NCI-H1417 (cell line): ENCODE measurements at places on chromosomes 7 and 10.
A peak's percentile ranks its signal among the peaks of the same experiment; 100 is the strongest.

DNA sequence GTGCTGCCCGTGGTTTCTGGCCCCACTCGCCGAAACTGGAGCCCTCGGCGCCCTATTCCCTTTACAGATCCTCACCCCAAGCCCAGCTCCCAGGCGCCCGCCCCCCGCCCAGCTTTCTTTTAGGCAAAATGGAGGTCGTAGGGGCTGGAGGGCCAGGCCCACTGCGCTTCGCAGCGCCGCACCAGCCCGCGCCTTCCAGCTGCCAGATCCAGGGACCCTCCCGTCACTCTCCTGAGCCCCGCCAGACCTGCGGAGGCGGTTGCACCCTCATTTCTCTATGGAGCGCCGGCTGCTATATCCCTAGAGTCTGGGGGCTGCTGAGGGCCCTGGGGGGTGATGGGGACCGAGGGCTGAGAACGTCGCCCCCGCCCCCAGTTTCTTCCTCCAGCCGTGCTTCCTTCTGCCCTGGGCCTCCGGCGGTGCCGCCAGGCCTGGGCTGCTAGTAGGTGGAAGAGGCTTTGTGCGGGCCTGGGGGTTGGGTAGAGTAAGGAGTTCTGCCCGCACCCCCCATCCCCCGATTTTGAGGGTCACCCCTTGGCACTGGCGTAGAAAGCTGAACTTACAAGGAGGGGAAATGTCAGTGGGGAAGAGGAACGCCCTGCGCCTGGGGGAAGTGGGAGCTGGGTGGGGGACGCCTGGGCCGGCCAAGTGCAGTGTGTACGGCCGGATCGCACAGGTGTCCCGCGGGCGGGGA is 1.0 kb downstream of the GNB2 start:
- DNase-seq, result peak; percentile 72

- DNase-seq, result no peak
Measured at GRCh38 chr7:108266491-108266890, 136.3 kb upstream of the LAMB4 start.

- DNase-seq, result no peak
Measured at GRCh38 chr7:131802195-131802864, 245.9 kb upstream of the PODXL start.

- no peak for DNase-seq
Measured at GRCh38 chr7:15795393-15795792, 108.9 kb upstream of the MEOX2 start.

GRCh38 chr7:36884351-36884750 is 160.1 kb upstream of the AOAH start:
- DNase-seq, result no peak

GRCh38 chr10:127908106-127908958 is 1.4 kb downstream of the PTPRE start:
- no peak for DNase-seq

DNA sequence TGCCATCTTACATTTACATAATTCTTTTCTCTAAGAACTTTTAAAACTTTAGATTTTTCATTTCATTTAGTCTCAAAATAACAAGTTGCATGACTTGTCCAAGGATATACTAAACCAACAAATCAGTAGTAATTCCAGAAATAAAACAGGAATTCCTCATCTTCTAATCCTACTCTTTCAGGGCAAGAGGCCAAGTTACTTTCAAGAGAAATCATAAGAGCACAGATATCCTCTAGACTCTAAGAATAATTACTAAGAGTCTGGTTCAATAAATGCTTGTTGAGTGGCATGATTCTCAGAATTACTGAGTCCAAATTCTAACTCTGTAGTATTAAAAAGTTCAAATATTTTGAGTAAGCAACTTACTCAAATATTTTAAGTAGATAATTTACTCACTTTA is 12.9 kb downstream of the PDZD8 start:
- DNase-seq, result no peak

DNA sequence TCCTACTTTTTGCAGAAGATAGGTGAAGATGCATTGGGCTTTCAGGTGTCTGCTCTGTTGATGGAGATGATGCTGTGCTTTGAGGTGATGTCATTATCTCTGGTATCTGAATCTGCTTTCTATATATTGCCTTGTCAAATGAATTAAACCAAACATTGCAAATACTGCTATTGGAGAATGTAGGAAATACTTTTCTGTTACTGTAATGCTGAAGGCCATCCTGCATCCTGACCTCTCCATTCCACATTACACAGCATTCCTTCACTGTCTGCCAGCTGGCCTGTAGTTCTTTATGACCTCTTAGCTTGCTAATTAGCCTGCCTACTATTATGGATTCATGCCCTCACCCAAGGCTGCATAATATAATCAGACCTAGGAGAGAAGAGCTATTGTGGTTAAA is 73.2 kb downstream of the VCL start:
- no peak for DNase-seq

GRCh38 chr7:24346129-24346528 is 62.1 kb downstream of the NPY start:
- no peak for DNase-seq

GRCh38 chr7:98400542-98401340 is at the start of gene BAIAP2L1:
BAIAP2L1 (minus strand) TSS chr7:98401090; CDS start chr7:98400852, 238 bp downstream.
- DNase-seq, result peak; percentile 96

GRCh38 chr10:110613996-110614495 is 30.1 kb upstream of the RBM20 start:
- no peak for DNase-seq

DNA sequence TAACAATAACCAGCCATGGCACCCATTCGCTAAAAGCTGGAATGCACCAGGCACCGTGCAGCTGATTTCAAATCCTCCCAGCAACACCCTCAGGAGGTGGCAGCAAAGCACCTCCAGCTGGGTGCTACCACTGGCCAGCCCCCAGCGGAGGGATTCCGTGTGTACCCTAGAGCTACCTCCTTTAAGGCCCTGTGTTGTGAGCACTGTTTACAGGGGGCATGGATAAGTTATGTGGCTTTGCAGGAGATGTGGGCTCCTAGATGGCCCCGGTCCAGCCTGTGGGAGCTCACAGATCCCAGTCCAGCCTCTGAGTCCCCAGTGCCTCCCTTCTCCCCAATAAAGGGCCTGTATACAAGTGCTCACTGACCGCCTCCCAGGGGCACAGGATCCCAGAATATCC is 27.1 kb downstream of the TNRC18 start:
- DNase-seq, result no peak

GRCh38 chr10:125844751-125845221 is 21.4 kb downstream of the BCCIP start:
- no peak for DNase-seq

GRCh38 chr10:77527839-77528238 is 109.8 kb downstream of the KCNMA1 start:
- DNase-seq, result no peak

- DNase-seq, result no peak
Measured at GRCh38 chr10:60444494-60445064, 54.9 kb upstream of the ANK3 start.

DNA sequence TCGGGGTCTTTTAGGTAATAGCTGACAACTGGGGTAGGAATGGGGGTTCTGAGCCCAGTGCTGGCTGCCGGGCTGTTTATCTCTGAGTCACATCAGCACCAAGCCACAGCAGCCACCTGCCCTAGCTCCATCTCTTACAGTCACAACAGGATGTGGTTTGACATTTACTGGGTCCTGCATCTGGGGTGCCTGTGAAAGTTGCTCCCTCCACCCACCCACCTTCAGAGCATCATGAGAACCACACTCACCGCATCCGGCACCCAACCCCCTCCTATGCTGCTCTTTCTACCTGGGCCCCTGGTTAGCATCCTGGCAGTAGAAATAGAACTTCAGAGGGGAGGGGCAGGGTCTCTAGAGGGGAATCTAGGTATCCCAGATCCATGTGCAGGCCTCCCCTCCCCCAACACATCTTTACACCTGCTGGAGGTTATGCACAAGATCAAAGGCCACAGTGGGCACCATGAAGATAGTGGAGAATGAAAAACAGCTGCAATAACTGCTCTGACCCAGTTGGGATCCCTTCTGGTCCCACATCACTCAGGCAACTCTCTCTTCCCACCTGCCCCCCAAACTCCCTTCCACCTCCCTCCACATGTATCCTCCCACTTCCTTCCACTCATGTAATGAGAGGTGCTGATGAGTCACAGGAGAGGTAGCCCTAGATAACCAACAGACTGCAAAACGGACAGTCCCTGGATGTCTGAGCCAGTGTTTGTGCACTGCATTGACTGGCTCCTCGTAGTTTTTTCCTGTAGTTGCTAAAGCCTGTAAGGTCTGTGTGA is 38.2 kb downstream of the PRSS2 start:
- no peak for DNase-seq

- DNase-seq, result no peak
Measured at GRCh38 chr7:71547426-71547825, 415.5 kb downstream of the GALNT17 start.

DNA sequence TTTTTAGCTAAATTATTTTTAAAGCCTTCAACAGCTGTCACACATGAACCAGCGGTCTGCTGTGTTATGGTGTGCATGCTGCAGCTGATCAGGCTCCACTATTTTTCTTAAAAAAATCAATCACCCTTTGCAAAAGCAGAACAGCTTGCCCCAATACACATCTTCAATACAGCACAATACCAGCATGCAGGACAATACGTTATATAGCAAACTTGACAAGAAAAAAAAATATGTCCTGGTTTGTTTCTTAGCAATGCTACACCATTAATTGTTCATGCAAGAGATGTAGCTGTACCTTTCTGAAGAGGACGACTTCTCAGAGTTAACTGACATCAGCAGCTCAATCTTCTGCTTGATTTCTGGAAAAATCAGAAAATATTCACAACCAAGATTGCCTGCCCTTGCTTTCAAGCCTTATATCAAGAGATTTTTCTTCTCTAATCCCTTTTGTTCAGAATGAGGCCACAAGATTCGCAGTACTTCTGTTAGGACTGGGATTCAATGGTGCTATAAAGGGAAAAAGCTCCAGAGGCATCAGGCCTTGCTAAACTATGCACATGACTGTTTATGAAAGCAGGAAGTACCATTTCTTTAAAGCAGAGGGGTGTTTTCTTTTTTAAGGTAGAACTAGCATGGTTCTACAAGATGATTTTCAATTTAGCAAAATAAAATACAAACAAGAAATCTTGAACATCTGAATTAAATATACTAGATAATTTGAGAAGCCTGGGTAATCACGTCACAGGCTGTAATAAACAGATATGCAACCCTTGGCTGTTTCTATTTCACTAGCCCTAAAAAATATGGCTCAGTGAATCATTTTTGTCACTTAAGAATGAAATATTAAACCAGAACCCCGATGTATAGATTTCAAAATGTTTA is 120.0 kb downstream of the SRPK2 start:
- peak; percentile 88 for DNase-seq

DNA sequence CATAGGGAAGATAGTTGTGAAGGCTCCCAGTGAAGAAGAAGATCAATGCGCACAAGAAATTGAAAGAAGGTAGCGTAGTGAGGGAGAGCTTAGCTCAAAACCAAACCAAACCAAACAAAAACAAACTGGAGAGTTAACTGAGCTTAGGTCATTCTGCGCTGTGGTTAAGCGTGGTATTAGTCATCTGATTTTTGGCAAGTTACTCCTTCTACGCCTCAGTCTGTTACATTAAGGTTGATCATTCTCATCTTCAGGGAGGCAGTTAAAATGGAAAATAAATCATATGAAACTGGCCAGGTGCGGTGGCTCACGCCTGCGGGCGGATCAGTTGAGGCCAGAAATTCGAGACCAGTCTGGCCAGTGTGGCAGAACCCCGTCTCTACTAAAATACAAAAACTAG is 259.7 kb downstream of the EXOC4 start:
- no peak for DNase-seq

DNA sequence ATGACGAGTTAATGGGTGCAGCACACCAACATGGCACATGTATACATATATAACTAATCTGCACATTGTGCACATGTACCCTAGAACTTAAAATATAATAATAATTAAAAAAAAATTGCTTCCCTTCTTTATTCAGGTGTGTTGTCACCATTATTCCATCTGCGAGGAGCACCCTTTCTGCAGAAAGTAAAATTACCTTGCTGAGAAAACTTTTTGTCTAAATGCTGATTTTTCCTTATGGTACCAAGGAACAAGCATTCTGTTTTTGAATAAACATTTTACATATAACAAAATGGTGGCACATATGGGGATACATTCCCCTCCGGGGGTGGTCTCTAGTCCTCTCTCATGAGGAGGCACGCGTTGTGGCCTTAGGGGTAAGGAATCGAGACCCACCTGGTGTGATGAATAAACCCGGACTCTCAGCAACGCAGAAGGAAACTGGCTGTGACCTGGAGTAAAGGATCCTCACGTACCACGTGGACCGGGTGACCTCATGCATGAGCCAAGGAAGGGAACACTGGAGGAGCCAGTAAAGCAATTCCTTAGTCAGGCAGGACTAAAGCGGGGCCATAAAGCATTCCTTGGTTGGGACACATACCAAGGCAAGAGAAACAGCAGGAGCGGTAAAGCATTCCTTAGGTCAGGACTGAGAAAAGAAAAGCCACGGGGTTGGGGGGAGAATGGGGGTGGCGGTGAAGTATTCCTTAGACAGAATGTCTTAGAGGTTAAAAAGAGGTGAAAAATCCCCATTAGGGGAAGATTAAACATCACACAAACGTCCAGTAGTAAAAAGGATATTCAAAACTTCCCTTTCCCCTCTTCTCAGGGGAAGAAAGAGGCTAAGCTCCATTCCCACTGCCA is 20.8 kb upstream of the OPTN start:
- DNase-seq, result no peak

DNA sequence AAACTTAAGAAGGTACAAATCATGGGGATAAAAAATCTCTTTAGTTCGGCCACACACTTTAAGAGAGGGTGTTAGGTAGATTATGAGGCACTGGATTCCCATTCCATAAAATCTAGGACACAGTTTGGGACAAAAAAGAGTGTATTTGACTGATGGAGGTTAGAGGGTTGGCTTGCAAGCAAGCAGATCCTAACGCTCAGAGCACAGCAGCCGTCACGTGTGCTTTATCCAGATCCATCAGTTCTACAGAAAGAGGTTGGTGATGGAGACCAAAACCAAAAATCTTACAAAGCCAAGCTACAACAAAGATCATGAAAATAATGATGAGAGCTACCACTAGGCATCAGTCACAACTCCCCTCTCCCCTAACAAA is 549.4 kb downstream of the TNS3 start:
- no peak for DNase-seq

DNA sequence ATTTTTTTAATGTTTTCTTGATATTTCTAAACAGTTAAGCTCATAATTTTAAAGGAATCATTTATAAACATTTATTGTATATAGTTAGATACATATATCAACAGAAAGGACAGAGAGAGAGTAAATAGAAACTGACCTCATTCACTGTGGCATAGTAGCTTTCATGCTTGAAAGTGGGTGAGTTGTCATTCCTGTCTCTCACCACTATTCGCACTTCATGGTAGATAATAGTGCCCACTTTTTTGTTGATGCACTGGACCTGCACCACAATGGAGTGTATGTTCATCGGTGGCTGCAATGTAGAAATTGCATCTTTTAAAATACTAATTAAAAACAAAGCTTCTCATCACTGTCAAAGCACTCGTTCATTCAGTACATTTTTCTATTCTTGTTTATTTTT is 432.0 kb downstream of the PCDH15 start:
- no peak for DNase-seq

DNA sequence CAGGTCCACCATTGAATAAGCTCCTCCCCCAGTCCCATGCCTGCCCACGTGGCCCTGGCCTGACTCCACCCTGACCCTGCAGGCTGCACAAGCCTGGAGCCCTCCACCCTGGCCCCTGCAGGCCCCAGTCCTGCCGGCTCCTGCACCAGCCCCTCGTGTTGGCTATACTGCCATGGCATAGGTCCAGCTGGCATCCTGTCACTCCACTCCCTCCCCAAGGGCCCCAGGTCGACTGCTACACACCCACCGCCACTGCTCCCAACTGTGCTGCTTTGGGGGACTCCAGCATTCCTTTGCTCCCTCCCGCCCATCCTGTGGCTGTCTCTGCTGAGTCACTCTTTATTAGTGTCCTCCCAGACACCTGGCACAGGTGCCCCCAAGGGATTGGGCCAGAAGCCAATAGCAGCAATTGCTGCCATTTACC is 32.4 kb upstream of the HSPA12A start:
- DNase-seq, result no peak

- DNase-seq, result no peak
Measured at GRCh38 chr10:85510682-85511081, 855.9 kb downstream of the GRID1 start.
